Urothelium cell line (cell line): ENCODE measurements at places on chromosomes 4 and X.
A peak's percentile ranks its signal among the peaks of the same experiment; 100 is the strongest.

DNA sequence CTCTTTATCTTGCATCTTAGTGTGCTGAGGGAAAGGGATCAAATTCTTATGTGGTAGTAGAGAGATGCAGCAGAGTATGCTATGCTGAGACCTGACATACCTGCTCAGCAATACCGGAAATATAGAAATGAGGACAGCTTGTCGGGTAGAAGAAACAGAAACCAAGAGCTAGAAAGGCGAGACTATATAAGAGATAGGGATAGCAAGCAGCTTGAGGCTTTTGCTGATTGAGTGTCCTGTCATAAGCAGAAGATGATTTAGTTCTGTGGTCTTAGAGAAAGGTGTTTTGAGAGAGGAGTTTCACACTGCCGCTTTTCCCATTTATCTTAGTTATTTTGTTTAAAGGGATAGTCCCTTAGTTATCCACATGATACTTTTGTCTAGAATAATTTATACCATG is 31.7 kb downstream of the USP9X start:
- DNase-seq = no peak

DNA sequence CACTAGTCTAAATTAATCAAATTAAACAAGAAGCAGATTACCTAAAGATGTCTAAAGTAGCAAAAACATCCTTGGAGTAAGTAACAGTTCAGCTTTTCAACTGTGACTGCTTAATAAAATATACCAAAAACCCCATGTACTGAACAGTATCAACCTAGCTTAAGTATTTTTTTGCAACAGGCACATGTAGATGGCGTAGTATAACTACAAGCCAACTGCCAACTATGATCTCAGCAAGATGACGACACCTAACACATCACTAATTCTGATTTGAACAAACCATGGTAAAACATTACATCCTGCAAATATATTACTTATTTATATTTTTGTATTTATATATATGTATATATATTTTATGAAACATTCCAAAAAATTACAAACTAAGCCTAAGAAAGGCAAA is 24.5 kb downstream of the DHX15 start:
- no peak for DNase-seq

DNA sequence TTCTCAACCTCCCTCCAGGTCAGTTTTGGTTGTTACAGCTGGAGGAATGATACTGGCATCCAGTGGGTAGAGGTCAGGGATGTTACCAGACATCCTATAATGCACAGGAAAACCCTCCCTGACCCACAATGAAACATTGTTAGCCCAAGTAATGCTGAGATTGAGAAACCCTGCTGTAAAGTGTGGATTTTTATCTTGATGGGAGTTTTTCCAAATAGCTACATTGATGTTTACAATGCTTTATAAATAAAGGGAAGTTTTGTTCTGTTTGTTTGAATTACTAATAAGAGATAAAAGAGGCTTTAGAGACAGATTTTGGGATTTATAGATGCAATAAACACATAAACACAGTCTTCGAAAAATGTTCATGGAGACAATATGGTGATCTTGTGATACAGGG is 194.0 kb upstream of the NUDT6 start:
- no peak for DNase-seq

DNA sequence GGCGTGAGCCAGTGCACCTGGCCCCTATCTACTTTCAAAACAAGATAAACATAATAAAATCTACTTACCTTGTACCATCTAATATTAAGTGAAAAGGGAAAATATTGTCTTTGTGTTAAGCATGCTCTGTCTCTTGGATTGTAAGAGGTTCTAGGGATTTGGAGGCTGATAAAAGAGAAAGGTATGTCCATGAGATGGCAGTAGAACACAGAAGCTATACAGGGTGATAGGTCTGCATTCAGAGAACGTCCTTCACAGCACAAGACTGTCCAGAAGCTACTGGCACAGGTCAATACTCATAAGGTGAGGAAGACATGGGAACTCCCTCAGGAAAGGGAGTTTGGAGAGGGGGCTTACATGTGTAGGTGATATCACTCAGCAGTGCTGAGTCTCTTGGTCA is 135.5 kb downstream of the TMEM47 start:
- DNase-seq = peak; percentile 0

- DNase-seq = peak; percentile 70
Observed at GRCh38 chr4:77636902-77637301, 31.3 kb downstream of the CXCL13 start.

DNA sequence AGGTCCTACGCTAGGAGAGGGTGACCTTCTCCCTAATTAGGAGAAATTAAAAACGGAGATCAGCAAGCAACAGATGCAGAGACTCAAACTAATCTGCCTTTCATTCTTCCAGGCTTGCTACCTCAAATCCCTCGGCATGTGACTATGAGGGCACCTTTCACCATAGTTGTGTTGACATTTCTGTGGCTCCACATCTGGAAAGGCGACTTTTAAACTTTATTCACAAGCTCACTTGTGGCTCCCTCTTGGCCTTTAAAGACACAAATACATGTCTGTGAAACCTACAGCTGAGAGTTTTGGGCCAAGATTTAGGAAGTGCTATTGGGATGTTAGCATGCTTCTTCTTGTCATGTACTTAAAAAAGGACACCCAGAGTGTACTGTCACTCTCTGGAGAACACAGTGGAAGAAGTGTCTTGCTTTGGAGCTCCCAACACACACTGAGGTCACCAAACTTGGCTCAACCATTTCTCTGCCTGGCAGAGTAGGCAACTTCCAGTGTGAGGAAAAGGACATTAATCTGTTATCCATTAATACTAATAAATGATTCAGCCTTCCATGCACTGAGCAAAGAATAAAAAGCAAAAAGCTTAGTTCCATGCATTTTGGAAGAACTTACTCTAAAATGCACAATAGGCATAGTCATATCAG is 60.1 kb downstream of the LDB2 start:
- DNase-seq = no peak

- no peak for DNase-seq
Observed at GRCh38 chr4:106095408-106095807, 200.1 kb downstream of the NPNT start.

GRCh38 chrX:46642145-46642544 is 68.6 kb downstream of the CHST7 start:
- DNase-seq = no peak

GRCh38 chr4:10576236-10576635 is 108.3 kb downstream of the CLNK start:
- DNase-seq = no peak

- no peak for DNase-seq
Observed at GRCh38 chrX:25015486-25016360, at the start of gene ARX. TSS of gene ARX (minus strand) at chrX:25015965. CDS start at chrX:25015737, 228 bp downstream.

- no peak for DNase-seq
Observed at GRCh38 chr4:165192956-165193355, 14.4 kb upstream of the KLHL2 start.
